ENCODE measurements at places on chromosomes 5 and 9.

DNA sequence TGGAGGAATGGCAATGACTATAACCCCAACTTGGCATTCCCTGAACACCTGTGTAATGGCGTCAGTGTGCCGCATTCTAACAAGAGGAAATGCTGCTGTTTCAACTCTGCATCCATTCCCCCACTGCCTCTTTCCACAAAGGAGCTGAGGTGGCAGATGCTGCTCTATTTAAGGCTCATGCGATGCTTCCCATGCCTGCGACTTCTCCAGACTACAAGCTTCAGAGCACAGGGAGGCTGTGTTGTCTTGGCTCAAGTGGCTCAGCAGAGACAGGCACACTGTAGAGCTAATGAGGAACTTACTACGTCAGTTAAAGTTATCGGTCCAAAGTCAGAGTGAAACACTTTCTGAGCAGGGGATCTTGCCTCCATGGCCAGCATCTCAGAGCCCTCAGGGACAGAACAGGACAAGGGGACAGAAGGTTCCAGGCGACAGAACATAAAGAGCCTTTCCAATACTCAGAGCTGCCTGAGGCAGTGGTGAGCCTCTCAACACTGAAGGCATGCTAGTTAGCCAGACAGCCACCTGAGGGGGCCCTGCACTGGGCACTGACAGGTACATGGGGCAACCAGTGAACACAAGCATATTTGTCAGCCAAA lies 21.8 kb downstream of the TNIP1 start:
- DNase-seq = no peak

GRCh38 chr5:86542532-86542931 lies 75.2 kb upstream of the COX7C start:
- DNase-seq = no peak

- no peak for DNase-seq
These were observed 6.1 kb upstream of the FSD1L start for GRCh38 chr9:105441616-105442160.

DNA sequence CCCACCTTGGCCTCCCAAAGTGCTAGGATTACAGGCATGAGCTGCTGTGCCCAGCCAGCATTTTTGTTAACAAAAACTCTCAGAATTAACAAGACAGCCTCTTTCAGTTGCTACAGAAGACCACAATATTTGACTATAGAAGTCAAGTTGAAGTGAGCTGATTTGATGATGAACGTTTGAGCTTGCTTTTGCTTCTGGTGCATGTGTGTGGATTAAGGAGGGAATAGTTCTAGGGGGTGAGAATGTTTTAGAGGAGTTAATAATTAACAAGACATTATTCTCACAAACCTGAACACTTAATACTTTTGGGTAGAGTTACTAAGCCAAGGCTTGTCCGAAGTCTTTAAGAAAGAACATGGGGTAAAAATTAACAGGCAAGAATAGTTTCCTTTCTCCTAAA lies 191.6 kb downstream of the TENT4A start:
- no peak for DNase-seq

- DNase-seq = peak; percentile 24
These were observed 254.7 kb upstream of the SLC30A5 start for GRCh38 chr5:68839019-68839552.

- DNase-seq = no peak
These were observed 87.3 kb downstream of the WWC1 start for GRCh38 chr5:168378741-168379140.

GRCh38 chr9:7121055-7121454 lies 363.3 kb downstream of the KDM4C start:
- DNase-seq = no peak

Measured in GM04504 (cell line).